Stimulated activated CD8-positive, alpha-beta memory T cell treated with anti-CD3 and anti-CD28 coated beads, Interleukin-7, amount 100 ng/mL, for 1 hour (primary cell): ENCODE measurements at places on chromosomes 1 and 21.

DNA sequence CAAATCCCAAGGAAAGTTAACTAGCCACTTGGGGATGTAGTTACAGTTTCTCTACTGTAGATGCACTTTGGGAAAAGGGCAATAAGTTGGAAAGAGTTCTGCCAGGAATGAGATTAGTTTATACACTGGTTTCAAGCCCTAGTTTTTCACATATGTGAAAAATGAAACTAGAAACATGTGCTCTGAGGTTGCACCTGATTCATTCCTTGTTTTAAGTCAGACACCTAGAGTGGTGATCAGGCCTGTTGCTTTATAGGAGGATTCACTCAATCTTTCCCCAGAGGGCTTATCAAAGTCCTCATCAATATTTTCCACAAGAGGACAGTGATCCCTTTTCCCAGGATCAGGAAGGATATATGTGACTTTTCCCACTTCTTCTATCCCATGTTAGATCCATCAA is 515.9 kb upstream of the PKN2 start:
- no peak for DNase-seq

- no peak for DNase-seq
Measured at GRCh38 chr1:8116894-8117264, 90.8 kb upstream of the ERRFI1 start.

DNA sequence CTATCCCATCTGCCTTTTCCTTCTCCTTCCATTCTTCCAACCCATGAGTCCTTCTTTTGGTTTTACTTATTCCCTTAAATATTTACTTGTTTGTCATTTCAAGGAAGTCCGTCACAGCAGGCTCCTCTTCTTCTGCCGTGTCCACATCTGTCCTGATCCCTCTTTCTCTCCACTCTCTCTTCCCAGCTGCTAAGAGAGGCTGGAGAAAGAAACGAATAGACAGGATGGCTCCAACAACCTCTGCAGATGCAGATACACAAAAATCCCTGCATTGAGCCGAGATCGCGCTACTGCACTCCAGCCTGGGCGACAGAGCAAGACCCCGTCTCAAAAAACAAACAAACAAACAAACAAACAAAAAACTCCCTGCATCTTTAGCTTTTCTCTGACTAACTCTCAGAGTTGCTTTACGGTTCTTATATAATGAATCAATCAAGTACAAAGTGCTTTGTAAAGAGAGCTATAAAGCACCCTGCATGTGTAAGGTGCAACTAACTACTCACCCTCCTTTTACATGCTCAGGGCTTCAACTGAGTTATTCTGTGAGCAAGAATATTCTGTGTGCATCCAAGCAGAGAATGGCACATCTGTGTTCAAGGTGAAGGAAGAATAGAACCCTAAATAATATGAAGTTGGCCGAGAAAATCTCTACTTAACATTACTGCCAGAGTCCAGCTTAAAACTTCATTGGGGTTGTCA is 3.8 kb upstream of the SAMD13 start:
- no peak for DNase-seq

DNA sequence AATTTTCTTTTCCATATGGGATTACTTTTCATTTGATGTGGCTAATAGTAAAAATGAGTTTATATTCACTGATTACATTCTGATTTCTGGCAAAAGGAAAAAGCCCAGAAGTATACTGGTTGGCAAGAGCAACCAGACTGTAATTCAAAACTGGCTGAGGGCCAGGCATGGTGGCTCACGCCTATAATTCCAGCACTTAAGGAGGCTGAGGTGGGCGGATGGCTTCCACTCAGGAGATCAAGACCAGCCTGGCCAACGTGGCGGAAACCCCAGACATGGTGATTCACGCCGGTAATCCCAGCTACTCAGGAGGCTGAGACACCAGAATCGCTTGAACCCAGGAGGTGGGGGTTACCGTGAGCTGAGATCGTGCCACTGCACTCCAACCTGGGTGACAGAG is 14.5 kb downstream of the SYT11 start:
- DNase-seq = no peak

GRCh38 chr1:21277180-21277579 is 13.1 kb downstream of the ECE1 start:
- no peak for DNase-seq

- DNase-seq = no peak
Measured at GRCh38 chr1:53693339-53693738, 45.6 kb downstream of the GLIS1 start.

GRCh38 chr1:44594871-44595735 is 79.2 kb downstream of the TMEM53 start:
- peak; percentile 65 for DNase-seq

DNA sequence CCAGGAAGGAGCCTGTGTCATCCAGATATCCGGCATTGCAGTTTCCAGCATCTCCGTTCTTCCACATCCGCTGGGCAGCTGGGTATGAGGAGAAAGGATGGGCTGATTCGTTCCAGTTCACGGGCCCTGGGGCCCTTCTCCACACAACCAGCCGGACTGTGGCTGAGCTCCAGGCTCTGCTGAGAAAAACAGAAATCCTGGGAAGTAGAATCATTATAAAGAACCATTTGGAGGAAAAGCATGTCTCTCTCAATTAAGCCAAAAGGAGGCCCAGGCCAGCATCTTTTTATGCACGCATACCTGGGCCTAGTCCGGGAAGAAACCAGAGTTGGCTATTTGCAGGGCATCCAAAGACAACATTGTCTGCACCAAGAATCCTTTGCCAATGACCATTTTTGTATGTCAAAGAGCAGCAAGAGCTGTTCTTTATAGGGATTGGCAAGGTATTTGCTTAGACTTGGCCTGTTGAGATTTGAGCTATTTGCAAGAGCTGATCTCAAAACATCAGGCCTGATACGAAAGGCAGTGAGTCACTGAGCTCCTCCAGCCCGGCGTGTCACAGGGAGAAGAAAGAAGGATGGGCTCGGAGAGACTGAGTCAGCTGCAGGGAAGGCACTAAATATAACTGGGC is 84.9 kb upstream of the ARHGEF16 start:
- no peak for DNase-seq

GRCh38 chr1:41377397-41377796 is 16.2 kb downstream of the FOXO6 start:
- no peak for DNase-seq

DNA sequence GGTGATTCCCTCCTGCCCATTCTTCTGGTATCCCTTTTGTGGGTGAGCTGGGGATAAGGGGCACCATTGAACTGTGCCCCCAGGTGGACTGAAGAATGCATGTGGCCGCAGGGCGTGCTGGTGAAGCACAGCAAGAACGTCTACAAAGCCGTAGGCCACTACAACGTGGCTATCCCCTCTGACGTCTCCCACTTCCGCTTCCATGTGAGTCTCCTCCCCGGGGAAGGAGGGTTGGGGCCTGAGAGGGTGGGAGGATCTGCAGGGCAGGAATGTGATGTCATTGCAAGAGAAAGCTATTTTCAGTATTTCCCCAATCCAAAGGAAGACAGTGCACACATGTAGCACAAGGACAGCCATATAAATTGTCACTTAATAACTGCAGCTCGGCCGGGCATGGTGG is 7.5 kb upstream of the KPNA6 start:
- DNase-seq = no peak

DNA sequence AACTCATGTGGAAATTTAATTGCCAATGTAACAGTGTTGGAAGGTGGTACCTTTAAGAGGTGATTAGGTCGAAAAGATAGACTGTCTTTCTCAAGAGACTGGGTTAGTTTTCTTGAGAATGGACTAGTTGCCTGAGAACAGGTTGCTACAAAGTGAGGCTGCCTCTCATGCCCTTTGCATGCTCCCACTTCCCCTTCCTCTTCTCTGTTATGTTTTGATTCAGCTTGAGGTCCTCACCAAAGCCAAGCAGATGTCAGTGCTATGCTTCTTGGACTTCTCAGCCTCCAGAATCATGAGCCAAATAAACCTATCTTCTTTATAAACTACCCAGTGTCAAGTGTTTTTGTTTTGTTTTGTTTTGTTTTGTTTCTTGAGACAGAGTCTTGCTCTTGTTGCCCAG is 187.0 kb upstream of the RUNX1 start:
- DNase-seq = no peak

DNA sequence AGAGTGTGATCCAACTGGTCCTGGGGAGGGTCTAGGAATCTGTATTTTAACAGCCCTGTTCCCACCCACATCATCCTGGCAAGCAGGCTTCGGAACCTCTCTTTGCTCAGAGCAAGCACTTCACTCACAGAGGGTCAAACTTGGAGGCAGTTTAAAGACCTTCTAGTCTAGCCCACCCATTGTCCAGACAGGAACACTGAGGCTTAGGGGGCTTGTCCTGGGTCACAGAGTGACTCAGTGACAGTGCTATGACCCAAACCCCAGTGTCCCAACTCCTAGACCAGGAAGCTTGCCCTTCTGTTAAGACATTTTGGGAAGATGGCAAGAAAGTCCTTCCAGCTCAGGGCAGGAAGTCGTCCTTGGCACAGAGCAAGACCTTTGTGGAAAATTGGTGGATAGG is 36.5 kb downstream of the FBXO2 start:
- DNase-seq = no peak

DNA sequence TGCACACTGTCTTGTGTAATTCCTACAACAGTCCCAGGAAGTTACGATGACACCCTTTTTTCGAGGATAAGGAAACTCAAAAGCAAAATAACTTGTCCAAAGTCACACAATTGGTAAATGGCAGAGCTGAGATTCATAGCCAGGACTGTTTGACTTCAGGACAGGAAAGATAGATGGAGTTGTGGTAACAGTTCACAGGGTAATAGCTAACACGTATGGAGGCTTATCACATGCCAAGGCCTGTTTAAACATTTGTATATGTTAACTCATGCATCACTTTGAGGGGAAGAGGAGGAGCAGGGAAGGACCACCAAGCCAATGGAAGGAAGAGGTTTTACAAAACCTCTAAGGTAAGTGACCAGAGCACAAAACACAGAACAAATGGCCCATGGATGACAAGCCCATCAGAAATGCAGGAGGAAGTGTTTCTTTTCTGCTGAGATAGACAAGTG is 2.8 kb downstream of the DHCR24 start:
- no peak for DNase-seq

DNA sequence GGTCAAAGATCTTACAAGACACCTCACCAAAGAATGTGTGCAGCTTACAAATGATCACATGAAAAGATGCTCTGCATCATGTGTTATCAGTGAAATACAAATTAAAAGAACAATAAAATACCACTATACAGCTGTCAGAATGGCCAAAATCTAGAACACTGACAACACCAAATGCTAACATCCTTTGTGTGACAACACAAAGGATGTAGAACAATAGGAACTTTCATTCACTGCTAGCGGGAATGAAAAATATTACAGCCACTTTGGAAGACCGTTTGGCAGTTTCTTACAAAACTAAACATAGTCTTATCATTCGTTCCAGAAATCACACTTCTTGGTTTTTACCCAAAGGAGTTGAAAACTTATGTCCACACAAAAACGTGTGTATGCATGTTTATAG is 20.6 kb upstream of the SELP start:
- no peak for DNase-seq
